COLO829 (cell line): ENCODE measurements at places on chromosomes 16 and 17.
A peak's percentile ranks its signal among the peaks of the same experiment; 100 is the strongest.

GRCh38 chr17:14777291-14777690 lies 476.4 kb downstream of the HS3ST3B1 start:
- DNase-seq: no peak

DNA sequence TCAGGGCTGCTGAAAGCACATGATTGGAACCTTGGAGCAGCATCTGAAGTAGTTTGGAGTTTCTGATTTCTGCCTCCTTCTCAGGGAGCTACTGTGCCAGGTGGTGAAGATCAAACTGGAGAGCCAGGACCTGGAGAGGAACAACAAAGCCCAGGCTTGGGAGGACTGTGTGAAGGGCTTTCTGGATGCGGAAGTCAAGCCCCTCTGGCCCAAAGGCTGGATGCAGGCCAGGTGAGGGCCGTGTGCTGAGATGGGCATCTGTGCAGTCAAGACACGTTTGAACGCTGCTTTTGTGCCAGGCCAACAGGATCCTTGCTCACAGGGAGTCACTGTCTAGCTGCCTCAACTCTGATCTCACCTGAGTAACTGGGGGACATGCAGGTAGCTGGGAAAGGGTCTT lies 23.8 kb downstream of the UBN1 start:
- no peak for DNase-seq

GRCh38 chr17:72457712-72458111 lies 336.9 kb downstream of the SOX9 start:
- DNase-seq: no peak

- DNase-seq: no peak
These were observed 2.8 kb downstream of the MAPK8IP3 start for GRCh38 chr16:1708768-1709180.

GRCh38 chr16:89192956-89193575 lies 7.3 kb downstream of the SLC22A31 start:
- DNase-seq: peak; percentile 66

GRCh38 chr17:31425282-31426040 lies 34.0 kb downstream of the RAB11FIP4 start:
- no peak for DNase-seq

- DNase-seq: no peak
These were observed 30.9 kb downstream of the FAM222B start for GRCh38 chr17:28811651-28812090.

- DNase-seq: no peak
These were observed 63.6 kb downstream of the SCNN1B start for GRCh38 chr16:23365602-23366240.

DNA sequence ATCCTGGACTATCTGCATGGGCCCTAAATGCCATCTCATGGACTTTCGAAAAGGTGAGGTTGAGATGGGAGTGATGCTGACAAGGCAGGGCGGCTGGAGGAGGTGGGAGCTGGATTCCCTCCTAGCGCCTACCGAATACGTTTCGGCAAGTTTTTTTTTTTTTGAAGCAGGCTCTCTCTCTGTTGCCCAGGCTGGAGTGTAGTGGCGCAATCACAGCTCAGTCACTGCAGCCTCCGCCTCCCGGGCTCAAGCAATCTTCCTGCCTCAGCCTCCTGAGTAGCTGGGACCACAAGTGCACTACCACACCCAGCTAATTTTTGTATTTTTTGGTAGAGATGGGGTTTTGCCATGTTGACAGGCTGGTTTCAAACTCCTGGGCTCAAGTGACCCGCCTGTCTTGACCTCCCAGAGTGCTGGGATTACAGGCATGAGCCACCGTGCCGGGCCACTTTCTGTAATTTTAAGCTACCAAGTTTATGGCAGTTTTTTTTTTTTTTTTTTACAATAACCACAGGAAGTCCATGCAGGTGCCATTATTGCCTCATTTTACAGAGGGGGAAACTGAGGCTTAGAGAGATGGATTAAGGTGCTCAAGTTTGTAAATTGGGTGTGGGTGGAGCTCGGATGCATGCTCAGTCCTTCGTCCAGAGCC lies 246.4 kb downstream of the PRKCA start:
- DNase-seq: no peak
